OCI-LY7 (cell line): ENCODE measurements at places on chromosomes 7 and 10. TPM values are rescaled to one million over a fixed set of nuclear protein-coding genes. Genes with fewer than 3 reads are reported as not detected.

The UTF1 gene
- not detected in 2 replicates for total RNA-seq

The CTAGE15 gene
- total RNA-seq = not detected in 2 replicates

DNA sequence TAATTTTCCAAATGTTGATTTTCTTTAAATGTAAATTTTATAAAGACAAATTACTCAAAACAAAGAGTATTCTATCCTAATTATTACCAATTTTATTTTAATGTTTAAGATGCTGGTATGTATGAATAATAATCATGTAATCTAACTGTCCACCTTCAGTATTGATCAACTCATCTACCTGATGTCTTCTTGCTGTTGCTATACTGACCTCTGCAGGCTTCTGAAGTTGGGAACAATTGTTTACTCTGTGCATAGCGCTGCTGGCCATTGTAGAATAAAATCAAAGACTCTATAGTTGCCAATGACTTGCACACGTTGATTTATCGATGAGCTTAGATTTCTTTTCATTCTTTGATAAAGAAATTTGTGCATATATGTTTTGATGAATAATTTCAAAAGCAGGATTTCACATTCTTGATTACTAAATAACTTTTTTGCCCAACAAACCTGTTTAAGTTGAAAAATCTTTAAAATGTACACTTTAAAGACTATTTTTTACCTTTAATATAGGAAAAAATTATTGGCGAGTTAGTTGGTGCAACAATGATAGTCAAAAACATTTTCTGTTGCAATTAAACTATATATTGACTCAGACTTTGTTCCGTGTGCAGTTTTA lies 282.3 kb downstream of the TFEC start:
- no peak for DNase-seq

GRCh38 chr10:21668831-21669230 lies 134.8 kb downstream of the MLLT10 start:
- DNase-seq = no peak

DNA sequence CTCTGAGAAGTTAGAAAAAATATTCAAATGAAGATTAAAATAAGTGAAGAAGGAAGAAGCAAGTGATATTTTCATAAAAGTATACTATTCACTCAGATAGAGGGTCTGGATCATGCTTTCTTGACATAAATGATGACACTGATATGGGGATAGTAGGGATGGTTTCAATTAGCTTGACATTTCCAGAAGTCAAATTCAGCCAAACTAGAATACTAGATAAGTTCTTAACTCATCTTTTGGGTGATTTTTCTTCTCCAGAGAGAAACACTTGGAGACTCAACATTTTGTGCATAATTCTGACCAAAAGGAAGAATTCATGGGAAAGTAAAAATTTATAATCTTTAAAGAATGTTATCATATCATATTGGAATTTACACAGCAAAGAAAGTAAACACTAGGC lies 152.0 kb upstream of the LRGUK start:
- DNase-seq = no peak

DNA sequence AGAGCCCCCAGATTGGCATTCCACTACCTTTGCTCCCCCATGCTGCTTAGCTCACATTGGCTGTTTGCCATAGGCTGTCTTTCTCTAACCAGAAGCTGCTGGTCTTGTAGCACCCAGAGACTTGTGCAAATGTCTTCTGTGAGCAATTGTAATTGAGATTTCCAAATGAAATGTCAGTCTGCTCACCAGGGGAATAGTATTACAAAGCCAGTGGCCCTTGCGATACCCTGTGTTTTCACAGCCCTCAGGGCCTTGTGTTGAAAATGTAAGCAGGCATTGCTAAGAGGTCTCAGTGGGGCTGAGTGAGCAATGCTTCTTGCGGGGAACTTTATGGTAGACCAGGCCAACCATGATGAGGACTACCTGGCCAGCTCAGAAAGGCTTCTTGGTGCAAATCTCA lies 746.5 kb downstream of the LRMDA start:
- no peak for DNase-seq

GRCh38 chr7:143455942-143456341 lies 12.7 kb downstream of the TAS2R60 start:
- DNase-seq = no peak

DNA sequence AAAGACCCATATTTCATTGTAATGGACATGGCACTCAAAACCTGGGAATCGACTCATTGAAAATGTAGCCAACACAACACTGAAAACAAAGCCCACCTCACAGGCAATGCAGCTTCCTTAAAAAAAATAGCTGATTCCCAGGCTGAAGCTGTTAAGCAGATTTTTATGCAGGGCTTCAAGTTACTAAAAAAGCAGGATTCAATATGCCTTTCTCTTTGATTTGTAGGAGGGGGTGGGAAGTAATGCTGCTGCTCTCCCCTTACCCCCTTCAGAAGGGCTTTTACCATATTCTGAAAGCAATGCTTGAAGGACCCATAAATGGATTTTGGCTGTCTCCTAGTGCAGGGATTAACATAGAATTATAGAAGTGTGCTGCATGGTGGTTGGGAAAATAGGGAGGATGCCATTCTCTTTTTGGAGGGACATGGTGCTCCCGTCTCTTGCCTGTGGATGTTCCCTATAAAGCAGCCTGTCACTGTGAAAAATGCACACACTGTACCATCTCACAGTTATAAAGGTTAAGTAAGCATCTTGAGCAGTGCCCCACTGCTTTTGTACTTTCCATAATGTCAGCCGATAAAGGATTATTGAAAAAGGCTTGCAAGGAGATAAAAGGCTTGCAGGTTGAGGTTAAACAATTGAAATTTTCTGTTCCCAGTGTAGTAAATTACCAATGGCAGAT lies 262.8 kb downstream of the AUTS2 start:
- no peak for DNase-seq

DNA sequence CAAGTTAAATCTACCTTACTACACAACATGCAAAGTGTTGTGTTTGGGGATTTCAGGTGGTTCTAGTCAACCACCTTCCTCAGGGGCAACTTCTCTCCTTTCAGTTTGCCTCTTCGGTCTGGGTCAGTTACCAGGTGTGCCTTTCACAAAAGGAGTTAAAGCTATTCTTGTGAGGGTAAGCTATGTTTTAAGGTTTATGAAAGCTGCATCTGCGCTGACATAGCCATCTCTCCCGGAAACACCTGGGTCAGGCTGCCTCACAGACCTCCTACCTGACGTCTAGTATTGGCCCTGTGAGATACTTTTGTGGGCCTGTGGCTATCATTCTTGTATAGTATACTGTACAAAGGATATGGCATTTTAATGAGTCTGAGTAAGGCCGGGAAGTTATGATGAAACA lies 67.7 kb upstream of the ITGA8 start:
- DNase-seq = peak; percentile 74

DNA sequence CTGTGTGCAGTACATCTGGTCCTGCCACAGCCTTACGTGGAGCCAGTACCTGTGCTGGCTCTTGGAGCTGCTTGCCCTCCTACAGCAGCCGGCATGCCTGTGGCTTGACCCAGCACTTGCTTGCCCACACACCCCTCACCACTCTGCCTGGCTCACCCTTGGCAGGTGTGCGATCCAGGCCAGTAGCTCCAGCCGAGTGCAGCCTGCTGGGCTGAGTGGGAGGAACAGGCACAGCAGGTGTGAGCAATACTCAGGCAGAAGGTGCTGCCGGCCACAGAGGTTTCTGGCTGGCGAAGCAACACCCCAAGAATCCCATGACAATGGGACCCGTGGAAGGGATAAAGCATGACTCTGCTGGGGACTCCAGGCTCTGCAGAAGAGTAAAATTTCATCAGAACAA lies 173.5 kb upstream of the ADCY1 start:
- DNase-seq = no peak

DNA sequence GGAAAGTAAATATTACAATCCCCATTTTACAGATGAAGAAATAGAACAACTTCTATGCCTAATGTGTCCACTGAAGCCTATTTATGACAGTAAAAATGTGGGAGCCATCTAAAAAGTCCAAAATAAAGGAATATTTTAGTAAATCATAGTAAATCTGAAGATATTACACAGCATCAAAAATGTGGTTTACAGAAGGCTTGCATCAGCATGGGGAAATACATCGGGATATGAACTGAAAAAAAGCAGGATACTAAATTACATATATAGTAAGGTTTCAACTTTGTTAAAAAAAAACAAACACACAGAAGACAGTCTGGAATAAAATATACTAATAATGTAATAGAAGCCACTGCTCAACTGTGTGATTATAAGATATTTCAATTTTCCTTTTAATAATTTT lies 20.8 kb downstream of the CPA1 start:
- DNase-seq = no peak

DNA sequence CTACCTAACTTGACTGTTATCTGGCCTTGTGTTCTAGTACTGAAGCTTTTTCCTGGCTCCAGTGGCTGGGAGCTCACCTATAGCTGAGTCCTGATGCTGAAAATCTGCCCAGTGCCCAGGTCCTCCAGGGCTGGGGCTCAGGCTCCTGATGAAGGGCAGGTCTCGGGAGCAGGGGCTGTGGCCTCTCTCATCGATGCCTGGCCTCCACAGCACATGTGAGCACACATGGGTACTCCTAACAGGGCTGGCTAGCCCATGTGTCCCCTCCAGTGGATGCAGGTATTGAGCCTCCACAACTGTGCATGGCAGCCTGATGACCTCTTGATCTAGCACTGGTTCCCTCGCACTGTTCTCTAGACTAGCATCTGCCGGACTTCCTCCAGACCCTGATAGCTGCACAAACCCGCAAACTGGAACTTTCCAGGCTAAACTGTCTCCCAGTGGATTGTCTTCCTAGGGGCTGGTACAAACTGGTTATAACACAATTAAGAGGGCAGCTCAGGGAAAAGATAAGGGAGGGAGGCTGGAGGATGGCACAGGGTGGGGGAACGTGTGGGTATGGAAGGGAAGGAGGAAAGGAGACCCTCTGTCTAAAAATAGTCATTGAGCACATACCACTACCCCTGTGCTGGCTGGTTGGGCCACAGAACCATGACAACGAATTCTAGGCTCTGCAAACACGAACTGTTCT lies 35.1 kb downstream of the PLAC9 start:
- no peak for DNase-seq

DNA sequence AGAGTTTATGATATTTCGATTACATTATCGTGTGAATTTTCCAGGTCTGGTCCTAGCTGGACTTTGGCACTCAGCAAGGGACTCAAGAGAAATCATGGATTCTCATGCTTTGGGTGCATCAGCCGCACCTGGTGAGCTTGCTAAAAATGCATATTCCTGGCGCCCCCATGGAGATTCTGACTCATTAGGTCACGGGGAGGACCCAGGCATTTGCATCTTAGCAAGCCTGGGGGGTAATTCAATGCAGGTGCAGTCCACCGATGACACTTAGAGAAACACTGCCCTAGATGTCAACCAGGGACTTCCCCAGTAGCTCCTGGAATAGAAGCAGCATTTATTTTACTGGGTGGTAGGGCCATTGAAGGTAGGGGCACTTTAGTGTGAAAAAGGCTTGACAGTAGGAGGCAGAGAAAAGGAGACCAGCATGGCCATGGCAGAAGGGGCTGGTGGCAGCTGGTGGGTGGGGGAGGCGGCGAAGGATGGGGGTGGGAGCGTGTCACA lies 29.9 kb upstream of the PDCD4 start:
- peak; percentile 95 for DNase-seq

DNA sequence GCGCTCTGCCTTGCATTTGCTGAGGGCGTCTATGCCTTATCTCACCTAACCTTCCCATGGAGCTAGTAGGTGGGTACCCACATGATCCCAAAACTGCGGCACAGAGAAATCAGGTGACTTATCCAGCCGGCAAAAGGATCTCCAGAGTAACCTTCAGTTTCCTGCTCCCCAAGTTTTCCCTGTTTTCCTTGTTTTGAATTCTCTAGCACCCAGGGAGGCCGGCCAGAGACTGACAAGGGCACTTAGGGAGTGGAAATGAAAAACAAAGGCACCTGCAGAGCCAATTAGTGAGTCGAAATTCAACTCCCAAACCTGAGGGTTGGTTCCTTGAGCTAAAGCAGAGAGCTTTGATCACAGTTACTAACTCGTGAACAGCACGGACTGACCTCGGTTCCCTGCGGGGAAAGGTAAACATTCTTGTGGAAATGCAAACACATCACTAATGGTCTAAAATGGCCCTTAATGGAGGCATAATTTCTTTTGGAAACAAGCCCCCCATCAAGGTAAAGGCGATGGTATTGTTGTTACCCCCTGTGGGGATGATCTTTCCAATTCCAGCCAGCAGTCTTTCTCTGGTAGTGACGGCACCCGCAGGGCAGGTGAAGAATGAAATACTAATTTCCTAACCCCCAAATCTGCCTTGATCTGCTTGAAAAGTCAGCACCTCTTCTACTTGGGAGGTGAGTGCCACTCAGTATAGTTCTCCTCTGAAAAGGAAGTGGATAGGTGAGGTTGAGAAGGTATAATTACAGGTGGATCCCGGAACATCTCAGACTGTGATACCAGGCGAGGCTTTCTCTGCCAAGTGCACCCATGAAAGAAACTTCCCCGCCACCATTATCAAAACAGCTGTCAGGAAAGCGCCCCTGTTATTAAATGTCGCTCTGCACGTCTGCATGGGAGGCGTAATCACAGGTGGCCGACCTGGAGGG lies 365.6 kb upstream of the AUTS2 start:
- no peak for DNase-seq

DNA sequence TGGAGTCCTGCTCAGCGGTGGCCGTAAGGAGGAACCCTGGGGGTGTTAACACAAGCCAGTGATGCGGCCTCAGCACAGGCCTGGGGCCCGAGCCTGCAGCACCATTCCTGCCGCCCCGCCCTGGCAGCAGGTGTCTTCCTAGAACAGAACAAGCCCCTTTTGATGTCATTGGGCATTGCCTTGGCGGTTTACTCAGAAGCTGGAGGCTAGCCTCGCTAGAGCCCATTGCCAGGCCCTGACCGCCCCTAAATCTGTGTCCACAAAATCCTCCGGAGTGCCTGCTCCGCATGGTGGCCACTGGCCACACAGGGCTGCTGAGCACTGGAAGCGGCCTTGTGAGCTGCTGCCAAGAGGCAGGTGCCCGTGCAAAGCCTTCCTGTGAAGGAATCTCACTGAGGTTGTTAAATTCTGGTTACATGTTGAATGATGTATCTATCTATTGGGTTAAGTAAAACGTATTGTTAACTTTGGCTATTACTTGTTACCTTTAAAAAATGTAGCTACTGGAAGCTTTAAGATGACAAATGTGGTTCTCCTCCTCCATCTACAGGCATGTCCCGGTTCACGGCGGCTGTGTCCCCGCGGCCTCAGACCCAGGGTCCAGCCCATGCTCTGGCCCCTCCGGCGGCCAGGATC lies 1.2 kb upstream of the INPP5A start:
- DNase-seq = peak; percentile 30
